Left renal cortex interstitium (tissue), 4 donors: ENCODE measurements at places on chromosomes 11 and 22. TPM values are rescaled to one million over a fixed set of nuclear protein-coding genes. Genes with fewer than 3 reads are reported as not detected.
A peak's percentile ranks its signal among the peaks of the same experiment; 100 is the strongest.

Gene ARL2
- polyA plus RNA-seq, result 81.6 TPM

- DNase-seq, result no peak
These were observed 32.0 kb upstream of the TESMIN start for GRCh38 chr11:68783216-68783821.

- no peak for DNase-seq
These were observed 363.5 kb downstream of the BUD13 start for GRCh38 chr11:116409238-116409637.

GRCh38 chr11:33769542-33769941 lies 4.8 kb downstream of the FBXO3 start:
- DNase-seq, result no peak

GRCh38 chr11:112448168-112448567 lies 187.5 kb upstream of the PLET1 start:
- DNase-seq, result no peak

GRCh38 chr11:133660202-133660568 lies 127.9 kb upstream of the OPCML start:
- no peak for DNase-seq

DNA sequence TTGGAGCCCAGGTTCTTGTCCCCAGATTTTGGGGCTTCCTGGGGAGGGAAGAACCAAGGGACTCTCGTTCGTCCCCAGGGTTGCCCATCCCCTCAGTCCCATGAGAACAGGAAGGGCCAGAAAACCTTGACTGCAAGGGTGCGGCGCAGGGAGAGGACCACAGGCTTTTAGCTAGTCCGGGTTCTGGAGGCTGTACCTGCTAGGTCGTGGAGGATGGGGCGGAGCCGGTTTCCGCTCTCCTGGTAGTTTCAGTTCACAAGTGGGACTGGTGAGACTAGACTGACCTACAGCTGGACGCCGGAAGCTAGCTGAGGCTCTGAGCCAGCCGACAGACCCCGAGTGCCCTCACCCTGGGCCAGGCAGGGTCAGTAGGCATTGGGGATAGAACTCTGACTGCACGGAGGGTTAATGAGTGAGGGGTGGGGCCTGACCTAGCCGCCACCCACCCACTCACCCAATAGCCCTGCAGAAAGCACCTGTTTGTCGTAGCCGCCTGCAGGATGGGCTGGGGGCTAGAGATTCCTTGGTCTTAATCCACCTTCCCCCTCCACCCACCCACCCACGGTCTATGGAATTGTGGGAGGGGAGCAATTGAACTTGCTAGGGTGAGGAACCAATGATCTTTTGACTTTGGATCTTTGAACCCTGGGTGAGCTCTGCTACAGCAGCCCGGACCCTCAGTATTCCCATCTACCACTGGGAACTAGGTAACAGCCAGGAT lies 1.5 kb downstream of the MAFF start:
- DNase-seq, result no peak

DNA sequence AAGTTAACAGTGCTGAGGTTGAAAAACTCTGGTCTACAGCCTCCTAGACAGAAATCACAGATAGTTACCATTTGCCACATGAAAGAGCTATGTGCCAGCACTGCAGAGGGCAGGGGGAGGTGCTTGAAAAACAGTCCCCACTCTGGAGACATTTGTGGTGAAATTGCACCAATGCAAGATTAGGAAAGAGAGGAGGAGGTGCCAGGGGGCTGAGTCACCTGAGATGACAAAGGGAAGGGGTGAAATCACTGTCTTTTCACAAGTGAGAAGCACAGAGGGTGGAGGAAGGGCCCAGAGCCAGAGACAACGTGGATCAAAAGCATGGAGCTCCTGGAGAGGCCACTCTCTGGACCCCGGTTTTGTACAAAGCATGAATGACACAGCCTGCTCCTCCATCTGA lies 196.3 kb downstream of the BUD13 start:
- DNase-seq, result no peak

DNA sequence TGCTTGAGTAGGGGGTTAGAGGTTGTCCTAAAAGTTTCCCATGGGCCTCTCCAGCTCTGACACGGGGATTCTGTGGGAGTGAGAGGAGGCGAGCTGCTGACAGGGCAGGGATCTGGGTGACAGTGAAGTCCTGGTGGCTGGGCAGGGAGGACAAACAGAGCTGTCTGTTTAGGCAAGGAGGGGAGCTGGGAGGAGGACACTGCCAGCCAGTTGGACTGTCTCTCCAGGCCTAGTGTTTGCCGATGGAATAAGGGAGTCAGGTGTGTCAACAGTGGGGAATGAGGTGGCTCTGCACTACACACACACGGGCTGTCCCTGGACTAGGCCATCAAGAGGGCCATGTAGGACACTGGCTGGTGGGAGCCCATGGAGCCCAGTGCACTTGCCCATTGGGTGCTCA lies 20.6 kb upstream of the SYT7 start:
- DNase-seq, result no peak

- DNase-seq, result no peak
These were observed 24.1 kb upstream of the CCDC89 start for GRCh38 chr11:85709941-85710702.

DNA sequence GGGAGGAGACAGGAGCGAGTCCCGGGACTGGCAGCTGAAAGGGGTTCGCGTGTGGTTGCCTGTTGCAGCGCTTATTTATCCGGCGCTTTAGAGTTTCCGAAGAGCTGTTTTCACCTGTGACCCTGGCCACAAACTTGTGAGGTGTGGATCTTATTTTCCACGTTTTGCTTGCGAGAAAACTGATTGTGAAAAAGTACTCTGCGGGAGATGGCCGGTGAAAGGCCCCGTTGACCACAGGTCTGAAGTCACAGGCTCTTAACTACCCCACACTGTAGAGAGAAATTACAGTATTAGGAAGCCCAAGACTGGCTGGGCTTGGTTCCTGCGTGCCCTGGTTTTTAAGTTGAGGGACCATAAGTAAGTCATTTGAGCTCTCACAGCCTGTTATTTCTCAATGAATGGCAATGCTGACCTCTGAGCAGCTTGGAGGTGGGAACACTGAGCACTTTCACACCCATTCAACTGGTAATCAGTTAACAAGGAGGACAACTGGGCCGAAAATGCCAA lies 379 bp upstream of the RAB38 start:
- no peak for DNase-seq

- DNase-seq, result no peak
These were observed 9.2 kb upstream of the FGF3 start for GRCh38 chr11:69828276-69828970.

GRCh38 chr22:39092111-39092862 lies 4.8 kb upstream of the APOBEC3H start:
- no peak for DNase-seq

Gene TRIM66
- 8.5 TPM for polyA plus RNA-seq

Gene FXYD6
- 149 TPM for polyA plus RNA-seq

DNA sequence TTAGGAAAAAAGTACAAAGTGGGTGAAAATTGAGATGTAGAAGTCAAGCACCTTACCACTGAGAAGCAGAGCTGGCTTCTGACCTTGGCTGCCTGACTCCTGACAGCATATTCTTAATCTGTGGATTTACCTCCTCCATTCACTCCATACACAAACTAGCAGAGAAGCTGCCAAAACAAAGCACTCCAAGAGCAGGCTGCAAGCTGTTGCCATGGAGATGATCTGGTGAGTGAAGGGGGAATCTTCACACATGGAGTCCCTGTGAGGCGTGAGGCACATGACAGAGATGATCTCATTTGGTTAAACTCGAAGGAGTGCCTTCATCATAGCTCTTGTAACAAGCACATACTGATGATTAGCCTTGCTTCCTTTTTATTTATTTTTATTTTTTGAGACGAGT lies 16.1 kb downstream of the COMMD9 start:
- no peak for DNase-seq

DNA sequence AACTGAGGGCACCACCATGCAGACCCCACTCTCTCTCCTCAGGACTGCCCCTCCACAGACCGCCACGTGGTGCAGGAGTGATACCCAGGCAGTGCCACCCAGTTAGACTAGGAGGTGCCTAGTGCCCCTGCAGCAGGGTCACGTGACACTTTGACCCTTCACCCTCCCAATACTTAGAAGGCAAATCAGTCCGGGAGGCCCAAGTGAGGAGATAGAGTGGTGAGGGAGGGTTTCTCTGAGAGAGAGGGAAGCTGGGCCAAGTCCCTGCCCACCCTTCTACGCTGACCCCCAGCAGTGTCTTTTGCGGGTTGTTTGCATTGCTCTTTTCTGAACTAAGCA lies 84.6 kb downstream of the BUD13 start:
- no peak for DNase-seq

DNA sequence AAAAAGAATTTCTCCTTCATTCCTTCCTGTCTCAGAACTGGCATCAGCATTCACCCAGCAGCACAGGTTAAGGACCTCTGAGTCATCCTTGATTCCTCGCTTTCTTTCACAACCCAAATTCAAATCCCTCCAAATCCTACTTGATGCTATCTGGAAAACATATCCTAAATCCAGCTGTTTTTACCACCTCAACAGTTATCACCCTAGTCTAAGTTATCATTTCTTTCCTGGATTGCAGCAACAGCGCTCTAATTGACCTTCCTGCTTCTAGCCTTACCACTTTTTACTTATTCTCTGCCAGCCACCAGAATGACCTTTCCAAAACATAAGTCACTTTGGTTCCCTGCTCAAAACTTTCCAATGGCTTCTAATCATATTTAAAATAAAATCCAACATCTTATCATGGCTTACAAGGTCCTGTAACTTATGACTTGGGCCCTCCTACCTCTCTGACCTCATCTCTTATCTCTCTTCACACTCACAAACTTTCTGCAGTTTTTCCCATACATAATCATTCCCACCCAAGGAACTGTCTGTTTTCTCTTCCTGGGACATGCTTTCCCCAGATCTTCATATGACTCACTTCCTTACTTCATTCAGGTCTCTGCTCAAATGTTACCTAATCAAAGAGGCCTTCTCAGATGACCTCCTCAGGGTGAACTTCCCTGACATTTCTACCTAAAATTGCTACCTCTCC lies 119.4 kb downstream of the TTC28 start:
- no peak for DNase-seq

GRCh38 chr22:47608421-47608820 lies 846.0 kb downstream of the TBC1D22A start:
- DNase-seq, result no peak

DNA sequence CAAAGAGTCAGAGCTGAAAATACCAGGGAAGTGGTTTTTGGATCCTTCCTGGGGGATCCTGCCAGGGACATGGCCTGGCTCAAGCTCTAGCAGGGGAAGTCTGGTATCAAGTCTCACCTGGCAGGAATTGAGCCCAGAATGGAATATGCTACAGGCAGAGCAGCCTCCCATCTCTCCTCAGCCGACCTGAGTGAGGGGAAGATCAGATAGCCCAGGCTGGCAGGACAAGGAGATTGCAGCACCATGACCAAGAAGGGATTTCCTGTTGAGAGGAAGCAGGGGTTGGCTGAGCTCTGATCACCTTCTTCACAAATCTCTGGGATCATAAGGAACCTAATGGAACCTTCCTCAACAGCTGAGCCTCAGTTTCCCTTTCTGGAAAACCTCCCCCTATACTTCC lies 13.0 kb downstream of the OAF start:
- no peak for DNase-seq

DNA sequence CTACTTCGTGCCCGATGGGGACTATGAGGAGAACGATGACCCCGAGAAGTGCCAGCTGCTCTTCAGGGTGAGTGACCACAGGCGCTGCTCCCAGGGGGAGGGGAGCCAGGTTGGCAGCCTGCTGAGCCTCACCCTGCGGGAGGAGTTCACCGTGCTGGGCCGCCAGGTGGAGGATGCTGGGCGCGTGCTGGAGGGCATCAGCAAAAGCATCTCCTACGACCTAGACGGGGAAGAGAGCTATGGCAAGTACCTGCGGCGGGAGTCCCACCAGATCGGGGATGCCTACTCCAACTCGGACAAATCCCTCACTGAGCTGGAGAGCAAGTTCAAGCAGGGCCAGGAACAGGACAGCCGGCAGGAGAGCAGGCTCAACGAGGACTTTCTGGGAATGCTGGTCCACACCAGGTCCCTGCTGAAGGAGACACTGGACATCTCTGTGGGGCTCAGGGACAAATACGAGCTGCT lies 751 bp downstream of the FIBIN start:
- no peak for DNase-seq

GRCh38 chr11:17514476-17514875 lies 29.7 kb downstream of the USH1C start:
- no peak for DNase-seq

GRCh38 chr11:79661373-79661772 lies 220.5 kb upstream of the TENM4 start:
- no peak for DNase-seq

GRCh38 chr11:78645226-78646202 lies 70.8 kb upstream of the NARS2 start:
- DNase-seq, result peak; percentile 32

Gene TMEM25
- polyA plus RNA-seq, result 34.1 TPM

- no peak for DNase-seq
These were observed 802.5 kb downstream of the DLG2 start for GRCh38 chr11:84824624-84825023.

Gene PIWIL4
- 3.9 TPM for polyA plus RNA-seq

DNA sequence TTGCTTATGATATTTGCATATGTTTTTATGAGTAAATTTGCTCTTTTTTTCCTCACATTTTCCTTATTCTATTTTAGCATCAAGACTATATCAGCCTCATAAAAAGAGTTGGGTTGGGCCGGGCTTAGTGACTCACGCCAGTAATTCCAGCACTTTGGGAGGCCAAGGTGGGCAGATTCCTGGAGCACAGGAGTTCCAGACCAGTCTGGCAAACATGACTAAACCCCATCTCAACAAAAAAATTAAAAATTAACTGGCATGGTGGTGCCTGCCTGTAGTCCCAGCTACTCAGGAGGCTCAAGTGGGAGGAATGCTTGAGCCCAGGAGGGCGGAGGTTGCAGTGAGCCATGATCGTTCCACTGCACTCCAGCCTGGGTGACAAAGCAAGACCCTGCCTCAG lies 148.8 kb upstream of the ANO5 start:
- DNase-seq, result no peak

GRCh38 chr11:125261588-125261987 lies 97.0 kb downstream of the PKNOX2 start:
- no peak for DNase-seq

DNA sequence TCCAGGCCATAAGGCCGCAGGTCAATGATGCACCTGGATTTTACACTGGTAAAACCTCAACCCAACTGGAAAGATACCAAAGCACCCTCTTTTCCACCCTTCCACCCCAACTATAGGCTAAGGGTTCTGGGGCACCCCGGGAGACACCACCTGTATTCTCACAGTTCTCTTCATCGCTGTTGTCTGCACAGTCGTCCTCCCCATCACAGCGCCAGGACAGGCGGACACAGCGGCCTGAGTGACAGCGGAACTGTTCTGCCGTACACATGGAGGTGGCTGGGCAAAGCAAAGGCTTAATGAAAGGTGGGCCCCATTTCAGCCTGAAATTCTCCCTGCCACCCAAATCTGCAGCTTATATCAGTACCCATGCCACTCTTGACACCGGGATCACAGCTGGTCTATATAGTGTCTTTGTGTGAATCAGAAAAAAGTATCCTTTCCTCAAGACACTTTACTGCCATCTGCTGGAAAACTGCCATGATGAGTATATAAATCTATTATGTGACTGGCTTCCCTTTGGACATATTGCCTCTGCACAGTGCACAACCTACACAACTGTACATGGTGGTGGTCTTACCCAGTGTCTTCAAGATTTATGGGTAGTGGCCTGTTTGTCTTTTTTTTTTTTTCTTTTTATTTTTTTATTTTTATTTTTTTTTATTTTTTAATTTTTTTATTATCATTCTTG lies 21.5 kb downstream of the LRP4 start:
- DNase-seq, result no peak
